ENCODE measurements at places on chromosomes 11 and 22.

DNA sequence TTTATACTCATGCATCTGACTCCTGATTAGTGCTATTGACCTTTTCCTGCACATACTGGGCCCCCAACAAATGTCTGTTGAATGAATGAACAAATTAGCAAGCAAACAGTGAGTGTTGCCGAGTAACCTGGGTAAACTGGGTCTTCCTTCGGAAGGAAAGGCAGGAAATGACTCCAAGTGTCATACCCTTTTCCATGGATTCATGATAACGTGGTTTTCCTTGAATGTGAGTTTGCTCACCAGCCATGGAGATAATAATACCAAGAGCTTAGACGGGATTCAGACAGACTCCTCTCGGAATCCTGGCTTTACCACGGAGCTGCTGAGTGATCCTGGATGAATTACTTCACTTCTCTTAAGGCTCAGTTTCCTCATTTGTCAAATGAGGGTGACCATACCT lies 16.7 kb downstream of the TECTA start:
- no peak for DNase-seq

DNA sequence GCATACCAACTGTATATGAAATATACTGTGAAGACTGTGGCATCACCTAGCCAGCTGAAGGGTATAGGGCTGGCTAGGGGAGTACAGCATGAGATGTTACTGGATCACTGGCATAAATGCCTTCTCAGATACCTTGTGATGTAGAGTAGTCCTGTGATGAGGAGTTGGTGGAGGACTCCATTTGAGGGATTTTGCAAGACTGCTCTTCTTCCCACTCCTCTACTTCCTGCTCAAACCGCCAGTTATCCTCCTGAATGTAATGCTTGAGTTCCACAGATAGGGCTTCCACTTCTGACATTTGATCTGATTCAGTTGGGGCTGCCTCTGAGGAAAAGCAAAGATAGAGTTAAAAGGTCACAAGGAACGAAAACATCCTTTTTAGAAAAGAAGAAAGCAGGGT lies 29.3 kb downstream of the CLDN25 start:
- no peak for DNase-seq

DNA sequence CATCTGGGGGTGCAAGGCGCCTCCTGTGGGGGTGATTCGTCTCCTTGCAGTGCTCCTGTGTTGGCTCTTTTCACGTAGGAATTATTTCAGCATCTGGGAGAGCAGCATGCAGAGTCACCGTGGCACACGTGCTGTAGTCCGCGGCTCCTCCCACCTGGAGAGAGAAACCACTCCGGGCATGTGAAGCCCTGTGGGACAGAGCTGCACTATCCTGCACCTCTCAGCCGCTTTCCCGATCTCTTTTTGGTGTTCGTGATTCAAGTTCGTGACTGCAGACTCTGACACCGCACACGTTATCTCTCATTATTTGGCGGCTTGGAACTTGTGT lies 394.6 kb downstream of the TBC1D22A start:
- DNase-seq, result no peak

GRCh38 chr11:117610045-117610444 lies 187.0 kb downstream of the DSCAML1 start:
- no peak for DNase-seq

DNA sequence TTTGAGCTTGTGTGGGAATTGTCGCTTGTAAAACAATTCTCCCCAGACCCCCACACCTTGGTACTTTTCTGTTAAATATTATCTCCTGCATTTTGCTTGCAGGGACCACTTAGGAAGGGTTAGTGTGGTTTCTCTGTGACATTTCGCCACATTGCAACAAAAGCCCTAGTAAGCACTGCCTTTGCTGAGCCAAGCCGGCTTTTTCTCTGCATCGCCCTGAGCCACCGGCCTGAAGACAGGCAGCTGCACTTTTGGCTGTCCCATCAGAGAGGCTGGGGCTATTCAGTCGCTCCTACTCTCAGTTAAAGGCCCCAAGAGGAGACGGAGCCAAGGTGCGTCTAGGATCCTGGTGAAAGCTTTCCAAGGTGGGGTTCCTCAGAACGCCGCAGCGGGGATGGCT lies 5.7 kb downstream of the MPPED1 start:
- DNase-seq, result no peak

DNA sequence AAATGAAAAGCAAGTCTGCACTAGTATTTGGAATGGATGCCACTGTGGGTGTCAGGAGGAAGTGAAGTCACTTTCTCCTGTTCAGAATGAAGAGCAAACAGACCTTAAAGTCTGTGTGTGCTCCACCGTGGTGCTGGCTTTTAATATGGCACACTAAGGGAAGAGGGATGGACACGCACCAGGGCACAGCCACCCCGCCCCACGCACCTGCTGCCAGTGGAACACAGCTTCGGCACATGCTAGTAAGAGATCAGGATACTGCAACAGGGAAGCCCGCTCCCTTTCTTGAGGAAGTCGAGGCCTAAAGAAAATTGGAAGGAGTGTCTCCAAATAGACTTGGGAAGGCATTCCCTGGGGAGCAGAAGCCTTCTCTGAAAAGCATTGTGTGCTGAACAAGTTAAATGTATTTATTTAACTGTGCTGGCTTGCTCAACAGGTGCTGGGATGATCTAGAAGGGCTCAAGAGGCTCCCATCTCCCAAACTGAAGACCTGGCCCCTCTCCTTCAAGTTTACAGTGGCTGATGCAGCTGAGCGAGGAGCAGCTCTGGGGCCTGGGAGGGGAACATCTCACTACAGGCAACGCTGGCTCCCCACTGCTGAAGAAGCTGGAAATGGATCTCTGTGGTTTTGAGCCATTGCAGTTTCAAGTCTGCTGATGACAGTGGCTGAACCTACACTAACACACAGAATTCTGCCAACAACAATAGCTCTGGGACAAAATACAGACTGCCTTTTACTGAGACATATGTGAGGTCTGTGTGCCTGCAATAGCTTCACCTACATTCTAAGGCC lies 504.6 kb upstream of the B3GAT1 start:
- no peak for DNase-seq

GRCh38 chr11:8671193-8671612 lies 11.3 kb downstream of the TRIM66 start:
- DNase-seq, result no peak

GRCh38 chr11:19576054-19576453 lies 136.6 kb upstream of the NAV2 start:
- DNase-seq, result no peak

DNA sequence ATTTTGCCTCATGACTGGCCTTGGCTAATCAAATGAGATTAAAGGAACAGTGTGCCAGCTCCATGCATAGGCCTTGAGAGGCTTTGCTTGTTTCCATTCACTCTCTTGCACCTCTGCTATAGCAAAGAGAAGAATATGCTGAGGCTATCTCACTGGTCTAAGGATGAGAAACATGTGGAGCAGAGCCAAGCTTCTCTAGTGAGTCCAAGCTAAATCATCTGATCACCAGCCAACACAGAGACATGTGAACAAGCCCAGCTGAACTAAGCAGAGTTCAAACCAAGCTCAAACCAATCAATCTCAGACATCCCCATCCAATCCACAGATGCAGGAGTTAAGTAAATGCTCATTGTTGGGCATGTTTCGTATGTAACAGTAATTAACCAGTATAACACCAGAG lies 69.4 kb upstream of the API5 start:
- DNase-seq, result no peak

DNA sequence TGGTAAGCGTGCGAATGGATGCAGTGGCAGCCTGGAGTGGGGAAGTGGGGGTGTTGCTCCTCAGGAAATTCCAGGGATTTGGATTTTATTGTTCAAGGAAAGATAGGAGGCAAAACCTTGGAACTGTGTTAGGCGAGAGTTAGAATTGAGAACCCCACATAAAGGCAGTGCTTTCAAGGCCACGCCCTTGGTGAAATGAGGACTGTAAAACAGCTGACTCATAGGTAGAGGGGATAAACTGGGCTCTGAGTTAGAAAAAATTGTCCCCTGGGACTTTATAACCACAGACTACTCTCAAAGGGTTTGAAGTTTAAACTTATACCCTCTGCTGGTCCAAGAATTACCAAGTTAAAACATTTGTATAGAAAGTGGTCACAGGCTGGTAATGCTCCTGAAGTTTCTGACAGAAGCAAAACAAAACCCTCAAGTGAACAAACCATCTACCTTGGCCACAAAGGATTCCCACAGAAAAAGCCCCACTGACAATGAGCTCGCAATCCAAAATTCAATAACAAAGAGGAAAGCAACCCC lies 250.3 kb upstream of the TBCEL start:
- DNase-seq, result no peak

DNA sequence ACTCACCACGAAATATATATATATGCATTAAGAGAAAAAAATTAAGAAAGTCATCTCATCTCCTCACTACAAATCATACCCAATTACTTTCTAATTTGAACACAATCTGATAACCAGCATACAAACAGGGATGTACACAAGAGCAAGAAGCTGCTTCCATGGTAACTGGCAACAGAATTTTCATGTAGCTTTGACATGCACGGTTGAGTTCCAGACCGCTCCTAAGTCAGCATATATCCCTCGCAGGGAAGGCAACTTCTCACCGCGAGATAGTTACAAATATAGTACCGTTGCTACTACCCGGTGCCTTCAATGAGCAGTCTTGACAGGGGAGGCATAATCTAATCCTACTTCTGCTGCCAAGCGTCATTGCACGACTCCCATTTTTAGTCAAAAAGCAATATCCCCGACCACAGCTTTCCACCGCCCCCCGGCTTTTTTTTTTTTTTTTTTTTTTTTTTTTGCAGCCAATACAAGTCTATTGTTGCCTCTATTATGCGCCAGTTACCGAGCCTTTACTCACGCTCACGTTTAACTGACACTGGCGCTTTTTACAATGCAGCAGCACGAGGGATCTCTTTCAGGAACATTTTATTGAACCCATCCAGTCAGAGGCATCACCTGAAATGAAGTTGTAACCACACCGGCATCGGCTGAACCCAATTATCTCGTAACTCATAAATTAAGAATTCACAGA lies 2.2 kb downstream of the CADM1 start:
- DNase-seq, result no peak

DNA sequence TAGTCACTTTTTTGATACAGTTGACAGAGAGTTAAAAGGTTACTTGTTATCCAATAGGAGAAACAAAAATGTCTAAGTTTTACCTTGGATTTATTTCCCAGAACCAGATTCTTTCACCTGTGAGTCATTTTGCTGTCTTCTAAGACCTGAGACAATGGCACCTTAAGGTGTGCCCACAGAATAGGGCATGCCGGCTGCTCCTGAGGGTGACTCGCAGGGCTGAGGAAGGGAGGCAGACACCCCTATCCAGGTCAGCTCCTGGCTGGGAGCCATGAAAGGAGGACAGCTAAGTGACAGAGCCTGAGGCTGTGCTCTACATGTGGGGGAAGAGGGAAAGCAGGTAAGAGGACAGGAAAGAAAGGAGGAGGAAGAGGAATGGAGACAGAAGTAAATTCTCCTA lies 67.8 kb downstream of the RASSF10 start:
- no peak for DNase-seq

GRCh38 chr11:69318093-69318420 lies 24.1 kb downstream of the MYEOV start:
- DNase-seq, result no peak

DNA sequence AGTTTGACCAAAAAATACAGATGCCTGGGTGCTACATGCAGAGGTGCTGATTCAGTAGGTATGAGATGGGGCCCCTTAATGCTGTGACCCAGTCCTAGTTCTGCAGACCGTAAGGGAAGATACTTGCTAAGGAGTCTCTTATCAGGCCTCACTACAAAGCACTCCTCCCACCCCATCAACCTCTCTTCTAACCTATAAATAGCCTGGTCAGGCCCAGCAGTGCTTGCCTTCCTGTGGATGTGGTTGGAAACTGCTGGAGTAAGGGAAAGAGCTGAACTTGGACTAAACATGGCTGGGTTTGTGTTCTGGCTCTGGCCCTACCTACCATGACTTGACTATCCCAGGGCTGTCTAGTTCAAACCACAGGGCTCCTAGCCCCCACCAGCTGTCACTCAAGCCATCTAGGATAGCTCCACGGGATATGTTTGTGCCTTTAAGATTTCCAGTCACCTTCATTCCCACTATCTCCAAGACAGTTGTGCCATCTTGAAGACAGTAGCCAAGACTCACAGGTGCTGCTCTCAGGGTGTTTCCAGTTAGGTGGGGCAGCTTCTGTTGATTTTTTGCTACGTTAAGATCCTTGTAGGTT lies 9.5 kb upstream of the DKK3 start:
- no peak for DNase-seq

- DNase-seq, result no peak
Observed at GRCh38 chr22:30731658-30732057, 37.0 kb downstream of the OSBP2 start.

- DNase-seq, result no peak
Observed at GRCh38 chr11:102990145-102990544, 34.6 kb upstream of the MMP13 start.

DNA sequence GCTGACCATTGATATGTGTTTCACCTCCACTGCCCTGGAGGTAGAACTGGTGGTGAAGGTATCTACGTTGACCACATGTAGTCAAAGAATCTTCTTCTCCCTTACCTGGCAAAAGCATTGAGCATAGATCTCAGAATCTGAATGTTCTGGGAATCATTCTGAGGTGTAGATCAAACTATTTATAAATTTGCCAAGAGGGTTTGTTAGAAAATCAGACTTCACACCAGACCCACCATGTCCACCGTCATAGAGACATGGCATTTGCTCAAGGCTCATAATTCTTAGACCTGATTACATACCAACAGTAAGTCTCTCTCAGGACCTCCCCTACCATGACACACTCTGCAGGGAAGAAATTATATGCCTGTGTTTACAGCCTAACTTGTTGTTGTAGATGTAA lies at the start of gene OR8B2:
TSS of gene OR8B2 (minus strand) at position 101 of the 400 bp plus-strand sequence. CDS start 1,156 bp downstream, outside the sequence.
- no peak for DNase-seq

- DNase-seq, result no peak
Observed at GRCh38 chr22:31486951-31487350, 2.7 kb downstream of the EIF4ENIF1 start.

- DNase-seq, result no peak
Observed at GRCh38 chr11:57156928-57157327, 24.8 kb upstream of the LRRC55 start.

GRCh38 chr11:57131080-57131790 lies 50.5 kb upstream of the LRRC55 start:
- no peak for DNase-seq

DNA sequence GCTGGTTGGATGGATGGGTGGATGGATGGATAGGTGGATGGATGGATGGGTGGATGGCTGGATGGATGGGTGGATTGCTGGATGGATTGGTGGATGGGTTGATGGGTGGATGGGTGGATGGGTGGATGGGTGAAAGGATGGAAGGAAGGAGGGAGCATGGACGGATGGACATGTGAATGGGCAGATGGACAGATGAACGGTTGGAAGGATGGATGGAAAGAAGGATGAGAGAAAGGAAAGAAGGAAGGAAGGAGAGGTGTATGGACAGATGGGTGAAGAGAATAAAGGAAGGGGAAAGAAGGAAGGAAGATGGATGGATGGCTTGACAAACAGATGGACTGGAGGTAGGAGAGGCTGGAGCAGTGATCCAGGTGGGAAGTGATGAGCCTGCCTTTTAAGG lies 5.4 kb downstream of the FGF3 start:
- DNase-seq, result no peak

DNA sequence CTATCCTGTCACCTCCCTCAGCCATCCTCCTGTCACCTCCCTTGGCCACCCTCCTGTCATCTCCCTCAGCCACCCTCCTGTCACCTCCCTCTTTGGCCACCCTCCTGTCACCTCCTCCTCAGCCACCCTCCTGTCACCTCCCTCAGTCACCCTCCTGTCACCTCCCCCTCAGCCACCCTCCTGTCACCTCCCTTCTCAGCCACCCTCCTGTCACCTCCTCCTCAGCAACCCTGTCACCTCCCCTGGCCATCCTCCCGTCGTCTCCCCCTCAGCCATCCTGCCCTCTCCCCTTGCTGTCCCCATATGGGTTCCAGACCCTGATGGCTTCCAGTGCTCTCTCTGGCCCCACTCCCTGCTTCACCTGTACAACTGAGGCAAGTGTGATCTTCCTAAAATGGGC lies 61.8 kb downstream of the SCUBE1 start:
- DNase-seq, result no peak

- no peak for DNase-seq
Observed at GRCh38 chr11:66966351-66966750, 8.2 kb upstream of the PC start.
